ENCODE measurements at places on chromosomes 5 and 9.
A peak's percentile ranks its signal among the peaks of the same experiment; 100 is the strongest.

GRCh38 chr5:56677690-56678305 lies 137.6 kb upstream of the MAP3K1 start:
- DNase-seq, result no peak

- DNase-seq, result no peak
Measured at GRCh38 chr9:137762414-137763061, 115.0 kb upstream of the CACNA1B start.

- no peak for DNase-seq
Measured at GRCh38 chr9:18428661-18429060, 45.3 kb upstream of the ADAMTSL1 start.

GRCh38 chr5:67774267-67774552 lies 441.3 kb upstream of the PIK3R1 start:
- DNase-seq, result no peak

DNA sequence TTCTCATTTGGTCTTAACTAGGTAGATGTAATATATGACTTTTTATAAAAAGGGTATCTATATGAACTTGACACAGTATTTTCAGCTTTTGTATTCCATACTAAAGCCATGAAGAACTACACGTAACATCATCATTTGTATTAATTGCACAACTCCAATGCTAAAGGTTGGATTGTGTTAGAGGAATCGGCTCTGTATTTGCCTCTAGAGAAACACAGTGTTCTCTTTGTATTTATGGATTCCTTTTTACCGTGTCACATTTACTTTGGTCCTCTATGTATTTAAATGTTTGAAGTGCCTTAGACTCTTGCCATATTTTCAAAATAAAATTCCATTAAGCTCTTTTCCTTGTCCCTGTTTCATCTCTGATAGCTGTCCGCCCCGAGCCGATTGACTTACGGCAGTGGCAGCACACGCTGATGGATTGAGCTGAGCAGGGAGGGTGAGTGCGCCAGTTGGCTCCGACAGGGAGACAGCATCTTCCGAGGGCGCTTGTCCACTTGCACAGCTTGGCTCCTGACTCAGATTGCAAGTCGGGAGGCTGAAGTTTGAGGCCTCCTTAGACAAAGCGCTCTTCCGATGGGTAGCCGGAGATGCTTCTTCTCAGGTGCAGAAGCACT lies 95.6 kb upstream of the DMRT1 start:
- no peak for DNase-seq

- DNase-seq, result no peak
Measured at GRCh38 chr9:76602199-76602598, 143.2 kb downstream of the GCNT1 start.

- peak; percentile 73 for DNase-seq
Measured at GRCh38 chr9:137308057-137308619, 6.1 kb upstream of the NRARP start.

DNA sequence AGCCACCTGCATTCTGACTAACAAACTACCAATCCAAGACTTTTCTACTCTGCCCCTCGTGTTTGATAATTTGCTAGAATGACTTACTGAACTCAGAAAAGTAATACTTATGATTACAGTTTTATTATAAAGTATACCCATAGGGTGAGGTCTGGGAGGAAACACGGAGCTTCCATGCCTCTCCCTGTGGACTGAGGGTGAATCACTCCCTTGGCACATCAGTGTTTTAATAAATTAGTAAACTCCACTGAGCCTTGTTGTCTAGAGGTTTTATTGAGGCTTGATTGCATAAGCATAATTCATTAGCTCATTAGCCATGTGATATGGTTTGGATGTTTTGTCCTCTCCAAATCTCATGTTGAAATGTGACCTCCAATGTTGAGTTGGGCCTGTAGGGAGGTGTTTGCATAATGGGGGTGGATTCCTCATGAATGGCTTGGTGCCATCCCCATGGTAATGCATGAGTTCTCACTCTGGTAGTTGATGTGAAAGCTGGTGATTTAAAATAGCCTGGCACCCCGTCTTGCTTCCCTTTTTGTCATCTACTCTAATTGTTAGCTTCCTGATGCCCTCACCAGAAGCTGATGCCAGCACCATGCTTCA lies 233.6 kb upstream of the TRPC7 start:
- no peak for DNase-seq

DNA sequence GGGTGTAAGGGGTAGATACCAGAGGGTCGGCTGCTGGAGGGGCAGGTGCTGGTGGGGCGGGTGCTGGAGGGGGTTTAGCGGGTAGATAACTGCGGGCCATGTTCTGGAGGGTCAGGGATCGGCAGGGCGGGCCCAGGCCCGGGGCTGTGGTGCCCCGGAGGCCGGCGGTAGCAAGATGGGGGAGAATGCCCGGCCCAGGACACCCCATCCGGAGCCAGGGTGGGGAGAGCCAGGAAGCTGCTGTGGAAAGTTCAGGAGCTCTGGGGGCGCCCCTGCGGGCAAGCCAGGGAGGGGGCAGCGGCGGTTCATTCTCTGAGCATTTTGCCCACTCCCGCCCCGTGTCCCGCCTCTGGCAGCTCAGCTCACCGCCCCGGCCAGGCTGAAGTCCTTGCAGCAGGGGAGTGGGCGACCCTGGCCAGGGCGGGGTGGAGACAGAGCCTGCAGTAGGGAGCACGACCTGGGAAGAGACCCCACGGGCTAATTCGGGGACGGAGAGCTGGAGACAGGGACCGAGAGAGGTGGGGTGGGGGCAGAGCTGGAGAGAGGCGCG lies 538 bp downstream of the PRRT1B start:
- no peak for DNase-seq

GRCh38 chr5:135242866-135243555 lies 156.0 kb downstream of the MACROH2A1 start:
- DNase-seq, result no peak

DNA sequence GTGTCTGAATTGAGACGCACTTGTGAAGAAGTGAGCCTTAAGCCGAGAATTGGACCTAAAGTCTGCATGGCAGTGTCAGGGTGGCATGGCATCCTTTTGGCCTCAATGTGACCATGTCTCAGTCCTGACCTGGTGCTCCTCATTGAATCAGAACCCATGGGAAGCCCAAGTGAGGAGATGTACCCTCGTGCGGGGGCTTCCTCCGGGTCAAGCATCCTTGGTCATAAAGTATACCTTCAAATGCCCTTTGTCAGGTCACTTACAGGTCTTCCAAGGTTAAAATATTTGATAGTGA lies 202.2 kb downstream of the GADD45G start:
- no peak for DNase-seq

GRCh38 chr9:35726931-35727330 lies 5.1 kb downstream of the TLN1 start:
- DNase-seq, result no peak

GRCh38 chr5:142465476-142465875 lies 140.7 kb upstream of the SPRY4 start:
- DNase-seq, result no peak

- peak; percentile 13 for DNase-seq
Measured at GRCh38 chr9:77953590-77953989, 78.0 kb downstream of the GNAQ start.

DNA sequence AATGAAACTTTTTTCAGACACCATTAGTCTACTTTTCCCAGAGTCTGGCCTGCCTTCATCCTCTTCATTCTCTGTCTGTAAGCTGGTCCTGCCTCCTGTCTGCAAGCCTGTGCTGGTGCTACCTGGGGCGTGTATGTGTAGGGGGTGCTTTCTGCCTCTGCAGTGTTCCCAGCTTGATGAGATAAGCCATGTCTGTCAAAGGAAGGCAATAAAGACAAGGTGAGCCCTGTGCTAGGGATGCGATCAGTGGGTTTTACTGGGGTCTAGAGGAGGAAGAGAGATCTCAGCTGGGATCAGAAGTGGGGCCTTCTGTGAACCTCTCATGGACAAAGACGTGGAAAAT lies 78.0 kb upstream of the TGFBR1 start:
- DNase-seq, result no peak

GRCh38 chr5:110630350-110630749 lies 96.1 kb downstream of the TMEM232 start:
- no peak for DNase-seq

- peak; percentile 52 for DNase-seq
Measured at GRCh38 chr9:93302586-93303257, 118.8 kb downstream of the WNK2 start.

- DNase-seq, result no peak
Measured at GRCh38 chr9:130639866-130640555, 24.4 kb upstream of the PRDM12 start.

GRCh38 chr9:69674716-69675438 lies 2.7 kb upstream of the APBA1 start:
- no peak for DNase-seq

DNA sequence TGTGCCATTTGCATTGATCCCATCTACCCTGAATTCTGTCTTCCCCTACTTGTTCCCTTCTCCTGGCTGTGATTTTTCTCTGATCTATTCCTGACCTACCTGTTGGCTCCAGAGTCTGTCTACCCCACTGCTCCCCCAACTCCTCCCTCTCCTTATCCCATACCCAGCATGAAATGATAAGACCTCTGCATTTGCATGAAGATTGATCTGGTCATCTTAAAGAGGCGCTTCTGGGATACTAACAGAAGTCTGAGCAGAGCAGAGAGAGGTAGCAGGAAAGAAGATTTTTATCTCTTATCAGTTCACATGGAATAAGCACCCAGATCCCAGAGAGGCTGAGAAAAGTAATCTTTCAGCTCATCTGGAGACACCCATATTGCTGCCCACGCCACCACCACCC lies 18.3 kb upstream of the GLIPR2 start:
- DNase-seq, result no peak

DNA sequence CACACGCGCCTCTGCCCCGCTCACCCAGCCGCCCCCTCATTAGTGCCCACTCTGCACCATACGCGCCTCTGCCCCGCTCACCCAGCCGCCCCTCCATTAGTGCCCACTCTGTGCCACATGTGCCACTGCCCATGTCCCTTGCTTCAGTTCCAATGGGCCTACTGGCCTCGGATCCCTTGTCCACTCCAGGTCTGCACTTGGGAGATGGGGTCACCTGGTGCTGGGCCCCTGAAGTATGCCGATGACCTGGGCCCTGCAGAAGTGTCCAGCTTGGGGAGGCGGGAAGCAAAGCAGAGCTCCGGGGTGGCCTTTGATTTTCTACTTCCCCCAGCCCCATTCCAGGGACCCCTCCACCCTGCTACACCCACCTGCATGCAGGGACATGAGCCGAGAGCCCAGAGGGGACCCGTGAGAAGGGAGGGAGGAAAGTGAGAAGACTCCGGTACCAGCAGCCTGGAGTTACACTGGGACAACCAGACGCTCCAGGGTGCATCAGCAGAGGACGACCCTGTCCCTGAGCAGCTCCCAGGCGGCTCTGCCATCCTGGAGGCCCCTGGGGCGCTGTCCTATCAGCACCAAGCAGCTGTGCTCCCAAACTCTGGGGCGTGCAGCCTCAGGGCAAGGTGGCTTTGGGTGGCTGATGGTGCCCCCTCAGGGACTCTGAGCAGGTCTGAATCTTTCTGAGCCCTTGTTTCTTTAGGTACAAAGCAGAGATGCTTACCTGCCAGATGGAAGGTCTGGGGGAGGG lies 140.8 kb downstream of the RXRA start:
- DNase-seq, result no peak

DNA sequence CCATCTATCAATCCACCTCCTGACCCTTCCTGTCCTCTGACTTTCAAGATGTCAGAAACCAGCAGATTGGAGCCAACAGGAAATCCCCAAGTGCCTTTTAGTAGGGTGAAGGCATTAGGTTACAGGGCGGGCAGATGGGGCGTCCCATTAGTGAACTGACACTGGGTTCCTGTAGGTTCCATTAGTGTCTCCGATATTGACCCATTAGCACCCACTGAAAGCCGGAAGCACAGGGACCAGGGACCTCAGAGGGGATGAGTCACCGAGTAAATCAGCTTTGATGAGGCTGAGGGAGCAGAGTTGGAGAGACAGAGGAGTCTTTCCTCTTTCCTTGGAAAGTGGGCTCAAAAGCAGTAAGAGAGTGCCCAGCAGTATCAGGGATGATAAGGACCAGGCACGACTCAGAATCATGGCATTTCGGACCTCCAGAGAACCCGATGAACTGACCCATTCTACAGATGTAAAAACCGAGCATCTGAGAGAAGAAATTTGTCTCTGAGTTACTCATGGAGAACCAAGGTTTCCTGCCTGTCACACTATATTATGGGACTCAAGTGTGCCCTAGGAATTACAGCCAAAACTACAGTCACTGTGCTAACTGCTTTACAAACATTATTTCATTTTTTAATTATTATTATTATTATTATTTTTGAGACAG lies 47.2 kb upstream of the FABP6 start:
- no peak for DNase-seq

GRCh38 chr5:5139336-5139776 lies 774 bp upstream of the ADAMTS16 start:
- no peak for DNase-seq

- no peak for DNase-seq
Measured at GRCh38 chr5:128038643-128039042, 44.9 kb upstream of the SLC12A2 start.

- DNase-seq, result no peak
Measured at GRCh38 chr9:87567001-87567400, 69.3 kb downstream of the DAPK1 start.

DNA sequence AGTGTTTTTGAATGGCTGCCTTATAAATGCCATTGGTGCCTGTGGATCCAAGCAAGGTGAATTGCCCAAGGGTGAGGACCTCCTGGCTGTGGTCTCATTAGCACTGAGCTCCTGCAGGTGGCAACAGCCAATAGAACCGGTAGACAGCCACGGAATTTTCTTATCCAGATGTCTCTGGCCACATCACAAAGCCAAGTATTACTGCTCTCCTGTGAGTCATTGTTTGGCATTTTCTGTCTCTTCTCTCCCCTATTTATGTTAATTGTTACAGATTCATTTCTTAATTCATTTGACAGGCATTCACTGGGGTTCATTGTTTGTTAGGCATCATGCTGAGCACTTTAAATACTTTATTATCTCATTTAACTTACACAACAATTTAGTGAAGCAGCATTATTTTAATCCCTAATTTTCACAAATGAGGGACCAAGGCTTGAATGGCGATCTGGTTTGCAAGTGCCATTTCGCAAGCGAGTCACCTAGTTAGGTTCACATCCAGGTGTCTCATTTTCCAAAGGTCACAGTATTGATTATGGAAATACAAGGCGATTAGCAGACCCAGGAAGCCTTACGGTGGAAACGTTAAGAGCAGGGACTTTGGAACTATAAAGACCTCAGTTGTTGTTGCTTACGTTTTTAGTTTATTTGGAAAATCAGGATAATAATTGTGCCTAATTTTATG lies 58.2 kb upstream of the DPYSL3 start:
- peak; percentile 87 for DNase-seq

GRCh38 chr5:56409331-56410190 lies 176.4 kb upstream of the ANKRD55 start:
- no peak for DNase-seq

DNA sequence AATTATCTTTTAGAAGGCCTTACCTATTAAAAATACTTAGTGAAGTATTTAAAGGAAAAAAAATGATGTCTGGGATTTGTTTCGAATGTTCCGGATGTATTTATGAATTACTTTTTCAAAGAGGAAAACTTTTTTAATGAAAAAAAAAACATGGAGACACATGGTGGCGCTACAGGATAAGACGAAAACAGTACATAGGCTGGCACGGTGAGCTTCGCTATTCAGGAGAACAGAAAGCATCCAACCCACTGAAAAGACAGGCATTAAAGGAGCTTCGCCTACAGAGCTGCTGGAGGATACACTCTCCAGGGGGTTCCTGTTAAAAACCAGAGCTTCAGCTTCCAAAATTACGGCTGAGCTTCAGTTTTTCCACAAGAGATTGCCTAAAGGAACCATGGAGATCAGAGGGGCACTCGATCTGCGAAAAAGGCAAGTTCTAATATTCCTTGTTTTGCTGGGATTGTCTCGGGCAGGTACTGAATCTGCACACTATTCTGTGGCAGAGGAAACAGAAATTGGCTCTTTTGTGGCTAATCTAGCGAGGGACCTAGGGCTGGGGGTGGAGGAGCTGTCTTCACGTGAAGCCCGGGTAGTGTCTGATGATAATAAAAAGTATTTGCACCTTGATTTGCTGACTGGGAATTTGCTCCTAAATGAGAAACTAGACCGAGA lies at the start of gene PCDHB14:
Gene PCDHB14, plus strand, starts transcription at position 232 of the 672 bp plus-strand sequence. Its CDS starts 163 bp downstream, at position 395.
- DNase-seq, result peak; percentile 78
